NCI-H1417 treated with DMSO at 0.1 percent for 48 hours (cell line): ENCODE measurements at places on chromosomes 3 and 15.

- peak; percentile 3 for DNase-seq
Measured at GRCh38 chr15:48177383-48177765, 721 bp downstream of the MYEF2 start.

DNA sequence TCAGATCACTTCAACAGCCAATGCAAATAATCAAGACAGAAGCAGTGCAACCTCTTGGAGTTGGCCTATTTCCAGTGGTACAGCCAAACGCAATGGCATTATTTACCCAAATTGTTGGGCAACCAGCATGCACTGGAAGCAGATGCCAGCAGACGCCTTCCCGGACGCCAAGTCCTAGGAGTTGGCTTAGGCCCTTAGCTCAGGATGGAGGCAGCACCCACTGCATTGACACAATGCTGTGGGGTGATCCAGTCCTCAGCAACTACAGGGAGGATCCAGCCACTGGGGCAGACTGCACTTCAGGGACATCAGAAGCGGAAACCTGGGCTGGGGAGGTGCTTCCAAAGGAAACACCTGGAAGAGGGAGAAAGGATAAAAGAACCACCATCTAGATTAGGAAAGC lies 290.4 kb downstream of the FAM43A start:
- no peak for DNase-seq

- no peak for DNase-seq
Measured at GRCh38 chr3:136209921-136210320, 13.8 kb upstream of the MSL2 start.

DNA sequence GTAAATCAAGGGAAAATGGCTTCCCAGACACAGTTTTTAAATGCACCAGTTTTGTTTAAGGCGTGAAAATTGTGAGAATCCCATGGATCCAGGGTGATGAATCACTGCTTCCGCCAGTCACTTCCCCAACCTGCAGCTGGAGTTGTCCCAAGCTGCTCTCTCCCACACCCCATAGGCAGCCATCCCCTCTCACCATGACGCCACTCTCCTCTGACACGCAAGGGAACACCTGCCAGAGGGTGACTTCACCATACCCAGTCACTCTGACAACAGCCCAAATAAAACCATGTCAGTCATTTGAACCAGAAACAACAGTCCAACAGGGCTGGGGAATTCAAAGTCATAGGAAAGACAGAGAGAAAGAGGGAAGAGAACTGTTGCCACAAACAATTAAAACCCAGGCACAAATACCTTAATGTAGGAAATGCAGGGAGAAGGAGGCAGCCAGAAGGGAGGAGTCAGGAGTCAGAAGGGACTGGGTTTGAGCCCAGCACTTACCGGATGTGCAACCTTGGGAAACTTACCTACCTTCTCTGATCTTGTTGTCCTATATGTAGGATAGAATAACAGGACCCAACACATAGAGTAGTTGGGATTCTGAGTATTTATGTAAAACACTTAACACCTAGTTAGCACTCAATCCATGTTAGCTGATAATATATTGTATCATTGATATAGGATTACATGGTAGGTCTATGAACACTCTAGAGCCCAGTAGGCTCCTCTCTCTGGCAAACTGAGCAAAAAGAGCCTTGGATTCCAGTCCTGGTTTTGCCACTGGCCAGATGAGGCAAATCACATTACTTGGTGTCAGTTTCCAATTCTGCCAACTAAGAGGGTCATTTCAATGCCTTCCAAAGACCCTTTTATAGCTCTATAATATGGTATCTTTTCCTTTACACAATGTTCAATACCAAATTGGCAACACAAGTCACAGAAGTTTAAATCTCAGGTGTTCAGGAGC lies 326.3 kb upstream of the ICE2 start:
- DNase-seq: peak; percentile 37

- no peak for DNase-seq
Measured at GRCh38 chr15:67061811-67062368, 3.5 kb upstream of the SMAD3 start.

GRCh38 chr3:101842245-101842934 lies 6.9 kb upstream of the NFKBIZ start:
- DNase-seq: no peak

DNA sequence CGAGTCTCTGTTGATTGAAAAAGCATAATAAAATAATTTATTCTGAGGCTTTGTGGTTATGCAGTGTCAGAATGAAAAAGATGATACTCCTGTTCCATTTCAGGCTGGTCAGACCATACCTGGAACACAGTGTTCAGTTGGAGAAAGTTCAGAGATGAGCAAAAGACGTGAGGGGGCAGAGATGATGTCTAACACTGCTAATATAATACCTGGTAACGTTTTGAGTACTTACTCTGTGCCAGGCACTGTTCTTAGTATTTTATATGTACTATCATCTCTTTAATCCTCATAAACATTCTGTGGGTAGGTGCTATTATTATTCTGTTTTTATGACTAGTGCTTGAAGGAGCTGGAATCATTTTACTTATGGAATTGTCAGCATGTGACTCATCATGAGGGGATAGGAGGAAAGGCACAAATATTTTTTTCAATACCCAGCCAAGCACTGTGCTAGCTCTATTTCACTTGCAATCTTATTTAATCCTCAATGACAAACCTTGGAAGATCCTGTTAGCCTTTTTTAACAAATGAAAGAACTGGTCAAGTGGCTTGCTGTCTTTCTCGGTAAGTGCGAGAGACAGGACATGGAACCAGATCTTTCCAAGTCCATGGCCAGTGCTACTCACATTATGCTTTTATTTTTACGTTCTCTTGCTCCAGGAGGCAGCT lies 31.8 kb downstream of the IQGAP1 start:
- DNase-seq: no peak
